ENCODE measurements at places on chromosomes 13 and 19.

DNA sequence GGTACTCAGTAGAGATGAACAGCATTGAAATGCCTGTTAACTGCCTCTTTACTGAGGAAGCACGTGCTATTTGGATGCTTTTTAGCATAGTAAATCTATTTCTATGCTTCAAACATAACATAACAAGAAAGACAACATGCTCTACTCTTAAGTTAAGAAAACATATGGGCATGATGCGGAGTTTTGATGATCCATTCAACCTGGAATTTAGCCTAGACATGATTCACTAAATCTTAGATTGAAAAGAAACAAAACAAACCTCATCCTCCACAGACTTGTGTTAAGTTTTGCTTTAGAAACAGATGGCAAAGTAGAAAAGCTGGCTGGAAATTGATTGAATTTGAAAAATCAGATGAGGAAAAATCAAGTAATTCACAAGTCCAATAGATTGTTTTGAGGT lies 593.8 kb downstream of the OLFM4 start:
- DNase-seq = no peak

- DNase-seq = no peak
Measured at GRCh38 chr13:82713687-82714405, 1168.4 kb downstream of the SLITRK1 start.

DNA sequence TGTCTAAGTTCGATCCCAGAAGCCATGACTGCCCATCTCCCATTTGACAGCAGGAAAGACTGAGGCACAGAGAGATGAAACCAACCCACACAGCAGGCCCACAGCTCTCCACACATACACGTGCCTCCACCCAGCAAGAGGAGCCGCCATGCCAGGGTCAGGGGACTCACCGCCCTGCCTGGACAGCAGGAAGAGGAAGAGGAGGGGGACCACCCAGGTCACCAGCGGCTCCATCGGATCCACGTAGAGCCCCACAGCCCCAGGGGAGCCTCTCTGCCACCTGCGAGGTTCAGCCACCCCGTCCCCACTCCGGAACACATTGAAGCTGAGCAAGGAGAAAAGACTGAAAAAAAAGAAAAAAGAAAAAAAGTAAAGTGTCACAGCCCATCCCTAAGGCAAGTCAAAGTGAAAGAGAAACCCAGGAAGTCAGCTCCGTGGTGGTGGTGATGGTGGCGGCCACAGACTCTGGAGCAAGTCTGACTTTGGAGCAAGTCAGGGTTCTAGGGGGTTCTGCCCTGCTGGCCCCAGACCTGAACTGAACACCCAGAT lies at the start of gene IL12RB1:
TSS of gene IL12RB1 (minus strand) at position 345 of the 549 bp plus-strand sequence. CDS start at position 234, 111 bp downstream.
- DNase-seq = no peak

DNA sequence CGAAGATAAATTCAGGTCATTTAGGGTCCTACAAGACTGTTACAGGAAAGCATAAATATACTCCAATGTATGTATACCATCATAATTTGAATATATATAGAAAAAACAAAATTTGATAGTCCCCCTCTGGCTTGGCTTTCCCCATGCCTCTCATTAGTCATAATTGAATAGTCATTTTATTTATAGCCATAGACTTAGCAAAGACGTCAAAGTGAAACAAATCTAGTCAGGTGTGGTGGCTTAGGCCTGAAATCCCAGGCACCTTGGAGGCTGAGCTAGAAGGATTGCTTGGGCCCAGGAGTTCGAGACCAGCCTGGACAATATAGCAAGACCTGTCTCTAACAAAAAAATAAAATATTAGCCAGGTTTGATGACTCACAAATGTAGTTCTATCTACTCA lies 141.1 kb downstream of the TNFRSF19 start:
- DNase-seq = no peak

DNA sequence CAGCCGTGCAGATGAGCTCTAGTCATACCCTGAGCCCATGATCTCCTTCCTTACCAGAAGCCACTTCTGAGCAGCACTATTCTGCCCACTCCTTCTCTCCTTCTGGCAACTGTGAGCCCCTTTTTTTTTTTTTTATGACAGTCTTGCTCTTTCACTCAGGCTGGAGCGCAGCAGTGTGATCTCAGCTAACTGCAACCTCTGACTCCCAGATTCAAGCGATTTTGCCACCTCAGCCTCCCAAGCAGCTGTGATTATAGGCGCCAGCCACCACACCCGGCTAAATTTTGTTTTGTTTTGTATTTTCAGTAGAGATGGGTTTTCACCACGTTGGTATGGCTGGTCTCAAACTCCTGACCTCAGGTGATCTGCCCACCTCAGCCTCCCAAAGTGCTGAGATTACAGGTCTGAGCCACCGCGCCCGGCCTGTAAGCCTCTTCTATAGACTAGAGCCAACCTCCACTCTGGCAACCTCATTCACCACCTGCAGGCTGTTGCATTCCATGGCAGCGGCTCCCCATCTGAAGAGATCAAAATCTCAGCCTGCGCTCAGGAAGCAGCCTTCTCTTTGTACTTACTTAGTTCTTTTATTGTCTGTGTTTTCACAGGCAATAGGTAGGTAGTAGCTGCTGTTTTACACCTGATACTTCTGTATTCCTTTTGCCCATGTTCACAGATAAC lies 34.8 kb upstream of the NDFIP2 start:
- DNase-seq = no peak

GRCh38 chr19:4993683-4994082 lies 24.8 kb downstream of the KDM4B start:
- no peak for DNase-seq

DNA sequence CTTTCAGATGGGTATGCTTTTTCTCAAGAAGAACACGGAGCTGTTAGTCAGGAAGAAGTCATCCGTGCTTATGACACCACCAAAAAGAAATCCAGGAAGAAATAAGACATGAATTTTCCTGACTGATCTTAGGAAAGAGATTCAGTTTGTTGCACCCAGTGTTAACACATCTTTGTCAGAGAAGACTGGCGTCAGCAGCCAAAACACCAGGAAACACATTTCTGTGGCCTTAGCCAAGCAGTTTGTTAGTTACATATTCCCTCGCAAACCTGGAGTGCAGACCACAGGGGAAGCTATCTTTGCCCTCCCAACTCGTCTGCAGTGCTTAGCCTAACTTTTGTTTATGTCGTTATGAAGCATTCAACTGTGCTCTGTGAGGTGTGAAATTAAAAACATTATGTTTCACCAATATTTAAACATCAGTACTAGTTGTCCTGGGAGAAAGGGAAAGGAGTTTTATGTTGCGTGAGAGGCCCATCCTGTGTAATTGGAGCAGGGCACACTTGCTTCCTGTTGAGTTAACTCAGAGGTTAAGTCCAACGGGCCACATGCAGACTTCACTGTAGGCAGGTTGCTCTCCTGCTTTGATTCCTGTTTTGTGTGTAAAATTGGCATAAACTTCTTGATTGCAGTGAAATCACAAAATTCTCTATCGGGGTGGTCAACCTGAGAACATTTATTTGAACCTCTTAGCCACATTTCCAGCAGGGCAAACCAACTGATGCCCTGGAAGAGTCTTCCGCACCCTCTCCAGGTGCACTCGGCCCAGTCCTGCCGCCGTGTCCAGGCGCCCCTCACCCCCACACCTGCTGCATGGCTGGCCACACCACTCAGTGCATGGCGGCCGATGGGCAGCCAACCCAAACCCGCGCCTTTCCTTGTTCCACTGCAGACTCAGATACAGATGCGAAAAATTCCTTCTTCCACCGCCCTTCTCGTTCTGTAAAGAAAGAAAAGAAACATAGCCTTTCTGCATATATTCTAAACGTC lies 31.6 kb downstream of the SHISA2 start:
- no peak for DNase-seq

DNA sequence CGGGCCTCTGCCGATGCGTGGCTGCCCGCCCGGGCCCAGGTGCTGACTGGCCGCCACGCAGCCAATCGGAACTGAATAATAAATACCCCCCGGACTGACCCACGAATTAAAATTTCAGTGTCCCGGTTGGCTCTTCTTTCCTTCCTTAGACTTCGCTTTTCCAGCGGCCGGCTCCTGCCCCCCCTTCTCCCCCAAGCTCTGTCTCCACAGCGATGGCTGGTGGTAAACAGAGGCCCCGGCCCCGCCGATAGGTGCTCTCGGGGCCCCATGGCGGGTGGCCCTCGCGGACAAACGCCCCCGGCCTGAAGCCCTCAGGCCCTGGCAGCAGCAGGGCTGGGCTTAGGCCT lies 2.6 kb downstream of the ZBTB7A start:
- DNase-seq = no peak

DNA sequence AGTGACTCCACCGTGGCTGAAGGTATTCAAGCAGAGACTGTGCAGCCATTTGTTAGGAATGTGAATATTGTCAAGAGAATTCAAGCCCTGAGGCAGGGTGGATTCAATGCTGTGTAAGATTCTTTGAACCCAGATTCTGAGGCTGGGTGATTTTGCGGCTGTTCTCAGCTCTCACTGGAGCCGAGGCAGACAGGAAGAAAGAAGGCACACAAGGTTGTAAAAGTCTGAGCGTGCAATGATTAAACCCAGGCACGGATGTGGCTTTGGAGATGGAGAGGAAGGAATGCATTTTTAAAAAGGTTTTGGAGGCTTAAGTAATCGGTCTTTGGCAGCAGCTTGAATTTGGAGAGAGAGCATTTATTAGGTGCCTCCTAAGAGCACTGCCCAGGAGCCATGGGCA lies 187.9 kb downstream of the KATNAL1 start:
- DNase-seq = no peak

- no peak for DNase-seq
Measured at GRCh38 chr13:112893207-112893569, 75.8 kb upstream of the MCF2L start.

All from stimulated activated CD4-positive, alpha-beta T cell treated with anti-CD3 and anti-CD28 coated beads, Interleukin-1b, Interleukin-23, amount 100 ng/mL, for 1 hour (primary cell).